ENCODE measurements at places on chromosomes 4 and X. TPM values are rescaled to one million over a fixed set of nuclear protein-coding genes. Genes with fewer than 3 reads are reported as not detected.
A peak's percentile ranks its signal among the peaks of the same experiment; 100 is the strongest.

KDM5C gene
- 159 TPM for total RNA-seq

PNMA6F gene
- not detected for total RNA-seq

DNA sequence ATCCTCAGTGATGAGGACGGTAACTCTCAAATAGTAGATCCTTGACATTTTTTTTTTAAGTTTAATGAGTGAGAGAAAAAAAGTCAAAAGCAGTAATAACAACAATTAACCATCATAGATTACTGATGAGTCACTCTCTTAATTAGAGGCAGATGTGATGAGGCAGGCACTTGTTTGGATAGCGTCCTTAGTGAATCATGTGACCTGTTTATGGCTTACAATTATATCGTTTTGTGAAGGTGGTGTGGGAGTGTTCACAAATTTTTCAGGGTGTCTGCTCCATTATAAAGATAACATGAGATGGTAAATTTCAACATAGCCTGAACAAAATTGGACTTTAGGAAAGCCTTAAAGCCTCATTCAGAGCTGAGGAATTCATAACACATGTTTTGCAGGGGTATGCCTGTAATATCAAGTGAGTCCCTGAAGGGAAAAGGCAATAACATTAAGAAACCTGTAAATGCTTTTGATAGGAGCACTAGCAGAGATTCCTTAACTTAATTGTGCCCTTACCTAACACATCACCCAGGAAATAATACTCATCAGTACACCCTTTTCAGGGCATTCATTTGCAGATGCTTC is 51.9 kb upstream of the XIAP start:
- no peak overlapping the region for H3K4me3 ChIP-seq
- H3K27me3 ChIP-seq, result no peaks in the 10 kb centered on the region
- no peaks in the 10 kb centered on the region for H3K36me3 ChIP-seq
- DNase-seq, result no peak
- H3K27ac ChIP-seq, result no peak overlapping the region

- H3K4me1 ChIP-seq, result no peaks in the 10 kb centered on the region
- H3K27ac ChIP-seq, result no peak overlapping the region
- no peaks in the 10 kb centered on the region for H3K27me3 ChIP-seq
- no peak overlapping the region for H3K4me3 ChIP-seq
These were observed 19.1 kb downstream of the EIF4E start for GRCh38 chr4:98909646-98910401.

GRCh38 chrX:154855256-154855655 is 20.8 kb upstream of the SMIM9 start:
- no peak overlapping the region for H3K4me3 ChIP-seq
- H3K27me3 ChIP-seq, result no peaks in the 10 kb centered on the region
- no peak for DNase-seq

DNA sequence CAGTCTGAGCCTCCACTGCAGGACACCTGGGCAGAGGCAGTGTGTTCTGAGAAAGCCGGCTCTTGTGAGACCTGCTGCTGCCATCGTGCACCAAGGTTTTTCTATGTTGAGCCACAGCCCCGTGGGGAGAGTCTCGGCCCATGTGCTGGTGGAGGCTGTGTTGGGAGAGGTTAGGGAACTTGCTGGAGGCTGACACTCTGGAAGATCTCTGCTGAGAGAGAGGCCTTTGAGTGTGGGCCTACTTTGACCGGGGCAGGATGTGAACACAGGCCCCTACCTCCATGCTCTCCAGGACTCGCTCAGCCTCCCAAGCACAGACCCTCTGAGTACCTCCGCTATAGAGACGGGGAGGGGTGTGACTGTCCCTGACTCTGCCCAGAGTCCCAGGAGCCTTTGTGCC is 1.3 kb upstream of the S100P start:
- H3K4me1 ChIP-seq, result peaks cover 75% of the 10 kb centered on the region
- H3K36me3 ChIP-seq, result no peaks in the 10 kb centered on the region
- DNase-seq, result no peak
- peak overlapping the region; percentile 96 for H3K27ac ChIP-seq
- H3K4me3 ChIP-seq, result no peak overlapping the region

DNA sequence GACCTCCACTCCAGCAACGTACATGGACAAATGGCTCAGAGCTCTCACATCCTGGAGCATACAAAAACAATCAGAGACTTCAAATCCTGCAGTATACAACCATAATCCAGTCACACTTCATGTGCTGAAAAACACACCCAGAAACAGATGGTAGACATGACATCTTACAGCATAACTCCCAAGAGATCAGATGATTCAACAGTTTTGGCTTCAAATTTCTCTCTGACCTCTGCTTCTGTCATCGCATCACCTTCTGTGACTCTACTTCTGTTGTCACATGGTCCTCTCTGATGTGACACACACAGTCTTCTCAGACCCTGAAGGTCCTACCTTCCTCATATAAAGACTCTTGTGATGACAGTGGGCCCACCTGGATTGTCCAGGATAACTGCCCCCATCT is 18.5 kb downstream of the SUV39H1 start:
- H3K4me3 ChIP-seq, result no peak overlapping the region
- H3K36me3 ChIP-seq, result no peaks in the 10 kb centered on the region
- peak overlapping the region; percentile 18 for H3K27ac ChIP-seq
- peaks cover 17% of the 10 kb centered on the region for H3K4me1 ChIP-seq

DNA sequence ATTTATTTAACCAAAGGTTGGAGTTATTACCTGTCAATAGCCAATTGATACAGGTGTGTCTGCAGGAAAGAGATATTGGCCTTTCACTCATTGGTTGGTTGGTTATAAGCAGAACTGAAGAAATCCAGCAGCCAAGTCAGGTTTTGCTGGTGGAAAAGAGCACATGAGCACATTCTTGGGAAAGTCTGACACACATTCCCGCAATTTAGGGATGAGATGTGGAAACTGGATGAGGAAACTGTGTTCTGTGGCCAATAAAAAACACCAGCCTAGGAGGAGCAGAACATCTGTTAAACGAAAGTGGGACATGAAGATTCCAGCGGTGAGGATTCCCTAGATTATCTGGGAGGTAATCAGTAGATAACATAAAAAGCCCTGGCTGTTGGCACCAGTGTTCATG is 567.4 kb upstream of the CPEB2 start:
- H3K27me3 ChIP-seq, result no peaks in the 10 kb centered on the region
- H3K36me3 ChIP-seq, result no peaks in the 10 kb centered on the region
- H3K4me3 ChIP-seq, result no peak overlapping the region
- no peaks in the 10 kb centered on the region for H3K4me1 ChIP-seq
- no peak for DNase-seq
- H3K27ac ChIP-seq, result no peak overlapping the region

DNA sequence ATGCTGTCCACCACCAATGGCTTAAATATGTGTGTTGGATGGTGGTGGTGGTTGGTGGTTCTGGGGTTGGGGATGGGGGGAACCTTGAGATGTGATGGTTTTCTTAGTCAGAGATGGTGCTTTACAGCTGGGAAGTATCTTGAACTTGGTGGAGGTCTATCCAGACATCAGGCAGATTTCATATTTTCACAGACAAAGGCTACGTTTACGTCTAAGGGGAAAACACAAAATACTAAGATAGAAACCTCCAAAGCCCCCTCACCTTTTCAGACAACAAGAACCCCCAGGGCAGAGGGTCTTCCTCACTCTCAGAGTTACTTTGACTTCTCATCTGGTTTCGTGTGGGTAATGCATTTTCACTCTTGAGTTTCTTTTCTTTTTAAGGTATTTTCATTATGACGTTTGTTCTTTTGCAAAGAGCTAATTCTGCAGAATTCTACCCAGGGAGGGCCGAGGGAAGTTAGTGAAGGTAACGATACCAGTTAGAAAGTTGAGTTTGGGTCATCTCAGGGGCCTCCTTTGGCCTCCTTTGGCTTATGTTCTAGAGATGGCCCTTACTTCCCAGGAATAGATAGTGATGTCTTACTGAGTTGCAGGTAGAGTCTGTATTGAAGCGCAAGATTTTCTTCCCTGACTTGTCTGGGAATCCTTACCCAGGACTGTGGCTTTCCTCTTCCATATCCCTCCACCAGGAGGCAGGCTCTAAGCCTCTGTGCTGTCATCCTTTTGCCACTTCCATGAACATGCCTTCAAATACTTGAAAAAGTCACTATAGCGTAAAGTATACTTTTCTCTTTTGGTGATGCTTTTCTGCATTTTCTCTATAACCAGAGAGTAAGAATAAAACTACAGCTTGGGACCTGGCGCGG is 31.9 kb downstream of the RHOH start:
- peak; percentile 21 for DNase-seq
- H3K36me3 ChIP-seq, result no peaks in the 10 kb centered on the region
- no peaks in the 10 kb centered on the region for H3K27me3 ChIP-seq
- H3K27ac ChIP-seq, result no peak overlapping the region

- no peaks in the 10 kb centered on the region for H3K27me3 ChIP-seq
- no peak overlapping the region for H3K27ac ChIP-seq
- H3K36me3 ChIP-seq, result no peaks in the 10 kb centered on the region
- peaks cover 6% of the 10 kb centered on the region for H3K4me1 ChIP-seq
- no peak for DNase-seq
These were observed 156.4 kb downstream of the HS6ST2 start for GRCh38 chrX:132802033-132802432.

DNA sequence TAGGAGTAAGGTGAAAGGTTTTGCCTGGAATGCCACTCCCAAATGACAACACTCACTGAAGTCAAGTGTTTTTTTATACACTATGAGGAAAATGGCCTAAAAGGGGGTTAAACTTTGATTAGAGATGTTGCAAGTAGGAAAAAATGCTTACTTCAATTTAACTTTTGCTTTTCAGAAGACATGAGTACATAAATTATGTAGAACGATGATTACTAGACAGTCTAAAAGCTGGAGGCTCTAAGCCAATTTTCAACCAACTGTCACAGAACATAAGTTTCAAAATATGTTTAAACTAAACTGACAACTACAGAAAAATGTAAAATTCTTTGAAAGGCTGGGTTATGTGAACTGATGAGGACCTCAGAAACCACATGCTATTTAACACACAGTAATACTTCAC is 83.4 kb downstream of the SHISA3 start:
- H3K27me3 ChIP-seq, result no peaks in the 10 kb centered on the region
- no peak for DNase-seq
- no peak overlapping the region for H3K27ac ChIP-seq
- no peaks in the 10 kb centered on the region for H3K36me3 ChIP-seq
- no peak overlapping the region for H3K4me3 ChIP-seq
- H3K4me1 ChIP-seq, result peaks cover 28% of the 10 kb centered on the region

- H3K27me3 ChIP-seq, result no peaks in the 10 kb centered on the region
- peaks cover 4% of the 10 kb centered on the region for H3K4me1 ChIP-seq
- DNase-seq, result peak; percentile 28
These were observed 225.2 kb upstream of the DKK2 start for GRCh38 chr4:107261241-107261874.

- H3K4me3 ChIP-seq, result peak overlapping the region; percentile 15
- no peaks in the 10 kb centered on the region for H3K27me3 ChIP-seq
- DNase-seq, result peak; percentile 96
- H3K4me1 ChIP-seq, result peaks cover 8% of the 10 kb centered on the region
These were observed 39.6 kb downstream of the ZCCHC13 start for GRCh38 chrX:74343343-74344279.

GRCh38 chr4:15242021-15242420 is 185.8 kb upstream of the C1QTNF7 start:
- no peaks in the 10 kb centered on the region for H3K27me3 ChIP-seq
- no peak for DNase-seq
- H3K4me3 ChIP-seq, result no peak overlapping the region
- no peaks in the 10 kb centered on the region for H3K4me1 ChIP-seq
- no peak overlapping the region for H3K27ac ChIP-seq
- H3K36me3 ChIP-seq, result no peaks in the 10 kb centered on the region

DNA sequence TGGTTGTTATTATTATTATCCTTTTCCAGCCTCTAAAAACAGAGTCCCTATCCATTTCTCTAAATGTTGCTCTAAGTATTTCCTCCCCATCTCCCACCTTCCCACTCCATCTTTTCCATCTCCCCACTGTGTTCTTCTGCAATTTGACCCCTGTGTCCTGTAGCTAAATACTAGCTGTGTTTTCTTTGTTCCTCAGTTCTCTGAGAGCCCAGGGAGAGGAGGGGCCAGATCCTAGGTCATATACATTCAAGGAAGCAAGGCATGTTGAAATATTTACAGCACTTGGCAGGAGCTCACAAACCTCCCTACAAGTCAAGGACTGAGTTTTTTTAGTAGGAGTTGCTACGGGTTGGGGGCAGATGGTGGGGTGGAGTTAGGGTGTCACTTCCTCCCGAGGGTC is 10.5 kb downstream of the SLC16A2 start:
- H3K4me3 ChIP-seq, result no peak overlapping the region
- no peaks in the 10 kb centered on the region for H3K36me3 ChIP-seq
- peaks cover 4% of the 10 kb centered on the region for H3K4me1 ChIP-seq
- H3K27ac ChIP-seq, result no peak overlapping the region
- no peaks in the 10 kb centered on the region for H3K27me3 ChIP-seq

GRCh38 chr4:113445286-113445685 is 316.3 kb downstream of the CAMK2D start:
- no peaks in the 10 kb centered on the region for H3K27me3 ChIP-seq
- peaks cover 30% of the 10 kb centered on the region for H3K4me1 ChIP-seq
- peak; percentile 82 for DNase-seq
- peak overlapping the region; percentile 40 for H3K4me3 ChIP-seq
- H3K27ac ChIP-seq, result peak overlapping the region; percentile 100

- H3K27me3 ChIP-seq, result no peaks in the 10 kb centered on the region
- H3K36me3 ChIP-seq, result no peaks in the 10 kb centered on the region
- peak; percentile 55 for DNase-seq
- H3K27ac ChIP-seq, result no peak overlapping the region
- H3K4me3 ChIP-seq, result no peak overlapping the region
These were observed 306.4 kb downstream of the PTTG2 start for GRCh38 chr4:38266616-38267015.

GRCh38 chr4:8846826-8847225 is 24.8 kb downstream of the HMX1 start:
- no peak overlapping the region for H3K27ac ChIP-seq
- no peak overlapping the region for H3K4me3 ChIP-seq
- no peaks in the 10 kb centered on the region for H3K36me3 ChIP-seq
- peaks cover 34% of the 10 kb centered on the region for H3K27me3 ChIP-seq
- no peak for DNase-seq
- no peaks in the 10 kb centered on the region for H3K4me1 ChIP-seq

DNA sequence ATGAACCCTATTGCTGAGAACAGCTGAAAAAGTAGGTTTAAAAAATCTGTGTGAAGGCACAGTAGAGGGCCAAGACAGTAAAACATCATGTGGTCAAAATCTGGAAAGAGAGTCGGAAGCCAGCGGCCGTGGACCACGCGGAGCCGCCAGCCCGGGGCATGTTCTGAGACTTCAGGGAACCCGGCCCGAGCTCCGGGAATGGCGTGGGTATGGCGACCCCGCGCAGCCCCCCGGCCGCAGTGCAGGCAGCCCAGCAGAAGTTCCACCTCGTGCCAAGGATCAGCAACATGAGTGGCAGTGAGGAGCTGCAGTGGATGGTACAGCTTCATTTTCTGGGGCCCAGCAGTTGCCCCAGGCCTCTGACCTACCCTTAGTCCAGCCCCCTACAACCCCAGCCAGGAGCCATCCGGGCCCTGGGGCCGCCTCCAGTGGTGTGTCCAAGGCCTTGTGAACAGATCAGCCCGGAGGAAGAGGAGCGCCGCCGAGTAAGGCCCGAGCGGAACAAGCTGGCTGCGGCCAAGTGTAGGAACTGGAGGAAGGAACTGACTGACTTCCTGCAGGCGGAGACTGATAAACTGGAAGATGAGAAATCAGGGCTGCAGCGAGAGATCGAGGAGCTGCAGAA is 94.2 kb downstream of the LARP1B start:
- no peaks in the 10 kb centered on the region for H3K36me3 ChIP-seq
- DNase-seq, result no peak
- H3K27ac ChIP-seq, result no peak overlapping the region

GRCh38 chr4:152946446-152946845 is 10.3 kb downstream of the FHDC1 start:
- no peak overlapping the region for H3K27ac ChIP-seq
- H3K27me3 ChIP-seq, result no peaks in the 10 kb centered on the region
- DNase-seq, result no peak
- no peak overlapping the region for H3K4me3 ChIP-seq
- peaks cover 4% of the 10 kb centered on the region for H3K4me1 ChIP-seq

All from PC-3 (cell line).